CD4-positive, alpha-beta T cell treated with Interleukin-15 for 1 hour (primary cell): ENCODE measurements at places on chromosomes 12 and 14.
A peak's percentile ranks its signal among the peaks of the same experiment; 100 is the strongest.

- no peak for DNase-seq
Observed at GRCh38 chr14:22159099-22159498, 429.9 kb downstream of the DAD1 start.

DNA sequence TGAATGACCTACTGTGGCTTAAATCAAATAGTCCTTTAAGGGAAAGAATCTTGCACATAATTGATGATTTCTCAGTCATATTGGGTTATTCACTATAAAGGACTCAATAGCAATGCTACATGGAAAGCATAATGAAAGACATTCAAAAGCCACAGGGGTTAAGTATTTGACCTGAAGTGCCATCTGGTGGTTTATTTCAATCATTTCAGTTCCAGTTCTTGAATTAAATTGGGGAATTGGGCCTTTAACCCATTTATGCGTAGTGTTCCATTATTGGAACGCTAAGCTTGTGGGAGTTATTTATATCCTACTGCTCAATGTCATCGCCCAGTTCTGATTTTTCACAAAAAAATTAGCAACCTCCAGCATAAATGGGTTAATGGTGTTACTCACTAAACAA lies 41.3 kb upstream of the C12orf71 start:
- DNase-seq = no peak

GRCh38 chr12:111598637-111599452 lies at the start of gene ATXN2:
TSS of gene ATXN2 (minus strand) at chr12:111599315. CDS start at chr12:111599034, 281 bp downstream.
- peak; percentile 62 for DNase-seq

DNA sequence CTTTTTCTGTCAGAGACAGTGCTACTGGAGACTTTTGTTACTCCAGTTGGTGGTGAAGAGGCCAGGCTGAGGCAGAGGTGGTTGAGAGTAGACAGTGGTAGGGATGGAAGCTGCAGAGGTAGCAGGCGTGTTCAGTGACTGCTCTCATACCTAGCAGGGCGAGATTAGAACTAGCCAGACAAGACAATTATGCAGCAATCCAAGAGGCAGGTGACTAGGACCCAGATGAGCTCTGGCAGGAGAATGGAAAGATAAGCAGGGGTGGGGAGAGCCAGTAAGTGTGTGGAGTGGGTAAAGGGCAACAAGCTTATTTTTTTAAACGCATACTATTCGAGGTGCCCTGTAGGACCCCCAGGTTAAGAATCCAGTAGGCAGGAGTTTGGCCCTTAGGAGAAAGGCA lies 4.8 kb downstream of the PPP1R36 start:
- DNase-seq = no peak

- no peak for DNase-seq
Observed at GRCh38 chr12:50467439-50467838, 37.3 kb upstream of the DIP2B start.

- peak; percentile 84 for DNase-seq
Observed at GRCh38 chr12:57238854-57239554, 9.5 kb downstream of the SHMT2 start.

- peak; percentile 52 for DNase-seq
Observed at GRCh38 chr12:1907652-1908611, 10.5 kb downstream of the CACNA2D4 start.

DNA sequence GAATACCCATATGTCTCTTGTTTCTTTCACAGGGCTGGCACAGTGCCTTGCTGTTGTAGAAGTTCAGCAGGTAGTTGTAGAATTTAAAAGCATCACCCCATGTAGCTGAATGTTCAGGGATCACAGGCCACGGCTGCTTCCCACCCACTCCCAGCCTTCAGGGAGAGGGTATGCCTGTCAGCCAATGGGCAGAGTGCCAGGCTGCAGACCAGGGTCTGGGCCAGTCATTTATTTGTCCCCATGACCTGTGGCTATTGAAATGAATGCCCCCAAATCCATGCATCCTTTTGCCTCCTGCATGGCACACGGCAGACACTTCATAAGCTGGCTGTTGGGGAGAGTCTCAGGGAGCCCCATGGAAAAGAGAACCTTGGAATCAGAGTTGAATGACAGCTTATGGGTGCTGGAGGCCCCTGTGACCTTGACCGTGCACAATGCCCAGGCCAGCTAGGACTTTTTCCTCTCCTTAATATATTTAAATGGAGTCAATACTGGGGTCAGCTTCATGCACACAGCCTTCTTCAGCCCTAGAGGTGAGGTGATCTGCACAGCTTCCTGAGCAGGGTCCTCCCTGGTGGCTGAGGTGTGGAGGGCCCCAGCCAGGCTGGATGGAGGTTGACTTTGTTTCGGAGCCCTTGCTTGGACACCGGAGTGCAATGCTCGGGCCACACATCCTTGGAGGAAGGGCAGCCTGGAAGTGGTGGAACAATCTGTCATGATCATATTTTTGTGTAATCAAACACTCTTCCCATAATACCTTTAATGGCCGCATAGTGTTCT lies 45.3 kb downstream of the PRMT8 start:
- no peak for DNase-seq

DNA sequence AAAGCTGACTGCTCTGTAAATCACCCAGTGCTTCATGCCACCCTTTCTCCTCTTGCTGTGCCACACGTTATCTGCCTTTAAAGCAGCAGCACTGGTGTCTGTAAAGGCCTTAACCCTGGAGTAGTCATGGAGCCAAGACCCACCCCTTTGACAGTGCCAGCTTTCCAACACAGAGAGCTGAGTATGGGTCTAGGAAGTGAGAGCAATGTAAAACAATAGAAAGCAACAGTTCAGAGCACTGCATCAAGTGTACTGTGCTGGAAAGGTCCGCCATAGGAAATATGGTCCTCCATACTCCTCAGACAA lies 139.5 kb downstream of the DAD1 start:
- DNase-seq = no peak

DNA sequence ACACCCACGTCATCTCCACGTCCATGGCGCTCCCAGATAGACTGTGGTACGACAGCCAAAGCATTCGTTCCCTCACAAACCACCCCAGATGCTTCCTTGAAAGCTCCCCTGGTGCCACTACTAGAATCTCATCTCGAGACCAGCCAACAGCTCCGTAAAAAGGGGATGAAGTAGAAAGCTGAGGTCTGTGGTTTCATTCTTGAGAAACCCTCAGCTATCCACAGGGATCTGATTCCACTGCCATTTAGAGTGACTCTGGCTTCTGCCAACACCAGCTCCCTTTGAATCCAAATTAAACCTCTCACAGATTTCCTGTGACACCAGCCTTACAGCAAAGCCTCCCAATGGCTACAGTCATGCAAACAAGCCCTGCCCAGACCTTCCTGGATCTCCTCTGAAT lies 18.5 kb upstream of the FOXN3 start:
- DNase-seq = no peak

GRCh38 chr12:5138845-5139244 lies 95.2 kb downstream of the KCNA5 start:
- DNase-seq = no peak

DNA sequence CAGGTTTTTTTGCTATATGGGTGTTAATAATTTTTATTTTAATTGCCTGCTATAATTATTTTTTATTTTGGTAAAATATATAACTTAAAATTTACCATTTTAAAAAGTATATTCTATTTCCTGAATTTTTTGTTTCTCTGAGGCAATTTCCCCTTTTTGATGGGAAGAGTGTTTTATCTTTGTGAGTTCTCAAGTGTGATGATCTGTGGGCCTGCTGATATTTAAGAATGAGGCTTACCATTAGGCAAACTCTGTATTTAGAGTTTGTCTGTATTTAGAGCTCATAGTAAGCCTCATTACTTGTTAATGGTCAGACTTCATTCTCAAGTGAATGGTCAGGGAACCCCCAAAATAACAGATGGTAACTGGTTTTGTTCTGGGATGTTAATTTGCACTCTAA lies 48.0 kb downstream of the WNK1 start:
- DNase-seq = no peak

GRCh38 chr14:27739657-27740156 lies 1026.9 kb upstream of the FOXG1 start:
- no peak for DNase-seq

- DNase-seq = no peak
Observed at GRCh38 chr12:131711551-131712205, 788 bp downstream of the SFSWAP start.

DNA sequence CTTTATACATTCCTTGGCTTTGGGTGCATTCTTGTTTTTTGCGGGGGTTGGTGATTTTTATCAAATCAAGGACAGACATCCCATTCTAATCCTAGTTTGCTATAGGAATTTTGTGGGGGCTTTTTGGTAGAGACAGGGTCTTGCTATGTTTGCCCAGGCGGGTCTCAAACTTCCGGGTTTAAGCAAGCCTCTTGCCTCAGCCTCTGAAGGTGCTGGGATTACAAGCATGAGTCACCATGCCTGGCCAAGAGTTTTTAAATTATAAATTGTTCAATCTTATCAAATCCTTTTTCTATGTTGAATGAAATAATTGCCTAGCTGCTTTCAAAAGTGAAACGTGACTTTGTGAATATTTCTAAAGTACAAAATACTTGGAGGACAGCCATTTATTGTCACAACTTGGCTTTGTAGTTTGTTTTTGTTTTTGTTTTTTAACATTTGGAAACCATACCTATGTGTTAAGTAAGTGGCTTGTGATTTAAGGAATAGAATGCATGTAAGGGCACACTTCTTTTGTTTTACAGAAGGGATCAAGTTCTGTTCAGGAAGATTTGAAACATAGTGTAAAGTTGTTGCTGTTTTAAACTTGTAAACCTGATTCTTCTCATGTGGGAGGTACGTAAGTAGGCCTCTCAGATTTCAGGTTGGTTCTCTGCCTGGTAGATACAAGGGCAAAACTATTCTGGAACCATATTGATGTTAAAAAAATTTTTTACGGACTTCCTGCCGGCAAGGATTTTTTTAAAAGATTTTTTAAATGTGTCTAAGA lies 13.4 kb downstream of the MARK3 start:
- DNase-seq = no peak

DNA sequence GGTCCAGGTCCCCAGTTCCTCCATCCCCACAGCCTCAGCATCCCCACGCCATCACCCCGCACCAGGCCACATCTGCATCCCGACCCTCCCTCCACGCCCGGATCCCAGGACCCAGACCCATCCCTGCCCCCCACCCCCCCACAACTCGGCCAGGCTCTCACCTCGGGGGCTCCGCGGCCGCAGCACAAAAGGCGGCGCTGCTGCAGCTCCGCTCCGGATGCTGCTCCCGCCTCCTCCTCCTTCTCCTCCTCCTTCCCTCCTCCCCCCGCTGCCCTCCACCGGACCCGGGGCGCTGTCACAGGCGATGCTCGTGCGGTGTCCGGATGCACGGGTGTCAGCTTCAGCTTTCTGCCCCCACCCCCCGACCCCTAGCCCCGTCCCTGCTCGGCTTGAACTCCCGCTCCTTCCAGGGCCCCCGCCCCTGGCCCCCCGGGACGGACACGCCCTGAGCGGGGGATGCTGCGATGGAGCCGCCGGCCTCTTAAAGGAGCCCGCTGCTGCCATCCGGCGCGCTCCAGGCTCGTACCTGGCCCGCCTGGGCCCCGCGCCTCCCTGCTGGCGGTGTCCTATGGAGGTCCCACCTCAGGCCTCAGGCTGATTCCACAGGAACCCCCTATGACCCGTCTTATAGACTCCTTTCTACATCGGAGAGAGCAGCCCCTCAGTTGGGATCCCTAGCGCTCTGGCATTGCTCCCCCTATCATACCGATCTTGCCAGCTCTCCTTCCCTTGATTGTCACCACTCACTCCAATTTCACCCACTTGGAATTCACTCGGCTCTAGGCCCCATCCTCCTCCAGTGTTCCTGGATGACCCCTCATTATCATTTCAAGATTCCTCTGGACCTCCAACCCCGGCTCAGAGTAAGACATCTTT lies at the start of gene MAP3K12:
MAP3K12 (minus strand) TSS at position 193 of the 876 bp plus-strand sequence. CDS start 12,067 bp downstream, outside the sequence.
- DNase-seq = peak; percentile 48

- DNase-seq = no peak
Observed at GRCh38 chr12:43462080-43462479, 89.9 kb downstream of the ADAMTS20 start.
